Hematopoietic multipotent progenitor cell treated with erythropoietin and hydrocortisone succinate and interleukin-3 and kit ligand, for 8 days (in vitro differentiated cells): ENCODE measurements at places on chromosomes 12 and 14.

- no peak for DNase-seq
Observed at GRCh38 chr12:74644681-74645080, 107.0 kb downstream of the ATXN7L3B start.

- DNase-seq, result peak; percentile 24
Observed at GRCh38 chr14:27528328-27528727, 930.5 kb upstream of the NOVA1 start.

- no peak for DNase-seq
Observed at GRCh38 chr14:64685371-64686281, 18.6 kb upstream of the PLEKHG3 start.

DNA sequence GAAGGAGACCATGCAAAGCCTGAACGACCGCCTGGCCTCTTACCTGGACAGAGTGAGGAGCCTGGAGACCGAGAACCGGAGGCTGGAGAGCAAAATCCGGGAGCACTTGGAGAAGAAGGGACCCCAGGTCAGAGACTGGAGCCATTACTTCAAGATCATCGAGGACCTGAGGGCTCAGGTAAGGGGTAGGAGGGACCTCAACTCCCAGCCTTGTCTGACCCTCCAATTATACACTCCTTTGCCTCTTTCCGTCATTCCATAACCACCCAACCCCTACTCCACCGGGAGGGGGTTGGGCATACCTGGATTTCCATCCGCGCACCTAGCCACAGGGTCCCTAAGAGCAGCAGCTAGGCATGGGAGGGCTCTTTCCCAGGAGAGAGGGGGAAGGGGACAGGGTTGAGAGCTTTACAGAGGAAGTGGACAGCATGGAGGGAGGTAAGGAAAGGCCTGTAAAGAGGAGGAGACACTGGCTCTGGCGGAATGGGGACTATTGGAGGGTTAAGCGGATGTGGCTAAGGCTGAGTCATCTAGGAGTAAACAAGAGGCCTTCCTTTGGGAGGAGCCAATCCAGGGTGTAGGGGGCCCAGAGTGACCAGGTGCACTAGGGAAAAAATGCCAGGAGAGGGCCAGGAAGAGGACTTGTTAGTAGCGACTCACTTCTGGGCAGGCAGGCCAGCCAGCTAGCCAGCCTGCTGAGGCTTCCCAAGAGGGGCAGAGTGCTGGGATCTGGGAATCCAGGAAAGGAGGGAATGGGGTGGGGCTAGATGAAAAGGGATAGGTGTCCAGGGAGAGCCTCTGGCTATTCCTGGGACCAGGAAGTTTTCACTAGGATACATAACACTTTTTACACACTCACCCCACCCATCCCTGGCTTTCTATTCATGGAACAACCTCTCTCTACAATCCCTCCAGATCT lies 754 bp downstream of the KRT18 start:
- DNase-seq, result peak; percentile 51

- no peak for DNase-seq
Observed at GRCh38 chr14:60575008-60575407, 66.1 kb downstream of the SIX6 start.

GRCh38 chr14:99733211-99733539 lies 49.1 kb downstream of the CYP46A1 start:
- no peak for DNase-seq

DNA sequence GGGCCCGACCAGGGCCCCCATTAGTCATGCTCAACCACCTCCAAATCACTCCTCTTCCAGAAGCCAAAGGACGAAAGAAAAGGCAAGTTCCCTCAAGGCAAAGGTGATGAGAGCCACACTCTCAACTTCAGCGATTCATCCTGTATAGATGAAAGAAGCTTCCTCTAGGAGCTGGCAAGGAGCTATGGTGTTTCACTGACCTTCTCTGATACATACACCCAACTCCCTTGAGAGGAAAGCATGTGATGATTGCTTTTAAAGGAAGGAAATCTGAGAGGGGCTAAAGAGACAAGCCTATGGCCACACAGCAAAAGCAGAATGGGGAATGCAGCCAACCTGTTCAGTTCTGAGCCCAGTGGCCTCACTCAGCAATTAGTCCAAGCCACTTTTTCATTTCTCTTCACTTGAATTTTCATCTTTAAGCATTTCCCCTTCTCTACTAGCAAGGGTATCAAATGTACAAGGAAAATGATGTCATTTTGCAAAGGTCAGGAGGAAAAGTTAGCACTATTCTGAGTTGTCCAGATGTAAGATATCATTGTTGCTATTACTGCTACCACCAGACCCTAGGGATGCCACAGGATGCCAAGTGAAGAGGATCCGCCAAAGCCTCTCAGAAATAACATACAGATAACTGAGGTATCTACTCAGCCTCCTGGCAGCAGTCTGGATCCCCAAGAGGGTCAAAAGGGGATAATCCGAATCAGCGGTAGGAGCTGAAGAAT lies 82.5 kb downstream of the MAP3K9 start:
- no peak for DNase-seq

- no peak for DNase-seq
Observed at GRCh38 chr14:69594846-69595245, 16.6 kb upstream of the SUSD6 start.

DNA sequence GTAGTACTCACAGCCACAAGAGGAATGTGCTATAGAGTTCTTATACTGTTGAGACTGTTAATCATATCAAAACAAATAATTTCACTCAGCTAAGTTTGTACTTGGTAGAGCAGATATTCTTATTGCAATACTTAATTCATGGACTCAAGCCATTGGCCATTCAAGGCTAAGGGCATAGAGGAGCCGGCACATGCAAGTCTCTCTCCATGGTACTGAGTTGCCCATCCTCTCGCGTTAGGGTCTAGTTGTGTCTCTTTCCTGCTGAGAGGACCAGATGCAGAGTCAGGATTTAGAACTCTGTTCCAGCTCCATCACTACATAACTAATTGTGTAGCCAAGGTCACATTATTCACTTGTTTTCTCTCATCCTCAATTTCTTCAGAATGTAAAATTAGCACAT lies 14.4 kb upstream of the TUNAR start:
- DNase-seq, result peak; percentile 7

DNA sequence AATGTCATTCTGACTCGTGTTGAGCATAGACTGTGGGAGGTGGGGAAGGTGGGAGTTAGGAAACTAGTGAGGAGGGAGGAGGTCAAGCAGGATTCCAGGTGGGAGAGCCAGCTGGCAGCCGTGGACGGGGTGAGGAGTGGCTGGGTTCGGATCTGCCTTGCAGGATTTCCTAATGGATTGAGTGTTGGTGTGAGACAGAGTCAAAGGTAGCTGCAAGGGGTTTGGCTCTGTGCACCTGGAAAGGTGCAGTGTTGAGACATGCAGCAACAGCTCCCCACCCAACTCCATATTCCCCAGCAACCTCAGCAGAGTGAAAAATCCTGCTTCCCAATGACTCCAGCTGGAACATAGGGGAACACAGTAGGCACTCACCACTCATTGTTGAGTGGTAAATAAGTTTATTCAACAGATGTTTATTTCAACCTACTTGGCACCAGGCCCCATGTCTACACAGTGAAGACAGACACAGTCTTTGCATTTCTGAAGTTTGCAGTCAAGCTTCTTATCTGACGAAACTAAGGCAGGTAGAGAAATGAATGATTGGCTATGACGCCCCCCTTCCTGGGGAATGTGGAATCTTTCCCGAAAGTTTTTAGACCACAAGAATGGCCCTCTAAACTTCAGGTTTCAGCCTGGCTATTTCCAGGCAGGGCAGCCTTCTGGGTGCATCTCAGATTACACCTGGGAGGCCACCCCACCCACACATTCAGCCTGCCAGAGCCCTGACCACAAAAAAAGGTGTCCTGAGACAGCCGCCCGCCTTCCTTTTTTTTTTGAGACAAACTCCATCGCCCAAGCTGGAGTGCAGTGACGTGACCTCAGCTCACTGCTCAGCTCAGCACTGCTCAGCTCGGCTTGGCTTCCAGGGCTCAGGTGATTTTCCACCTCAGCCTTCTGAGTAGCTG lies 37.9 kb upstream of the PLEKHG6 start:
- DNase-seq, result no peak

GRCh38 chr12:96375841-96376604 lies 24.2 kb downstream of the CDK17 start:
- DNase-seq, result peak; percentile 83

DNA sequence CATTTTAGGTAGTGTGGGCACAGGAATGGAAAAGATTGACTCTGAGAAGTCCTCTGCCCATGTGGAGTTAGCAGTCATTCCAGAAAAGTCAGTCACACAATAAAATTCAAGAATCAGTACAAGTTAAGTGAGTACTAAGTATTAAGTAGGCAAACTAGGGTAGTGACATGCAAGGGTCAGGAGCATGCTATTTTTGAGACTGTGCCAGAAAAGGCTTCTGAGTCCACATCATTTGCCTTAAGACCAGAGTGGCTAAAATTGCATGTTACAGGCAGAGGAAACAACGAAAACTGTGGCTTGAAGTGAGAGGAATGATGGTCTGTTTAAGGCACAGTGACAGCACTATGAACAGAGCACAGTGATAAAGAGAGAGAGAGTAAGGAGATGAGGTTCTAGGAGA lies 108.9 kb downstream of the SLC6A15 start:
- no peak for DNase-seq

- no peak for DNase-seq
Observed at GRCh38 chr12:130087222-130087621, 75.0 kb upstream of the FZD10 start.

DNA sequence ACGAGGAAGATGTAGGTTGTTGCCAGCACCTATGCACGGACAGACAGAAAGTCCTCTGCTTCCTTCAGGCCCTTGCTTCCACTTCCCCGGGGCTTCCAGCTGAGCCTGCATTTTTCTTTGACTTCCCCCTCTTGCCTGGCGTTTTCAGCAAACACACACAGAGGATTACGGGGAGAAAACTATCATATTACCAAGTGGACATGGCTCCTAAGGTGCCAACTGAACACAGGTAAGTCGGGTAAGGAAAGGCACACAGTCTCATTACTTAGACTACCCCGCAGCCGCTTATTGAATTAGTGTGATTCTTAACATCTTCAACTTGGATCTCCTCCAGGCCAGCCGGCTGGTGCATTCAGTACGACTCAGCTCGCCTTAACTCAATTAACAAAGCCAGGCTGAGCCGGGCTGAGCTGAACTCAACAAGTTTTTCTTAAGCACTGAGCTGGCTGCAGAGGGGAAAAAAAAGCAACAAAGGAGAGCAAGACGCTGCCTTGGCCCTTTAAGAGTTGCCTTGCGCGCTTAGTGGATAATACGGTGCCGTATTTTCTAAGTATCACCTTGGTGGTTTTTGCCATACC lies 19.2 kb upstream of the MAP1LC3B2 start:
- no peak for DNase-seq

- DNase-seq, result no peak
Observed at GRCh38 chr14:67569651-67570290, 30.3 kb downstream of the PIGH start.
